Muscle of leg (tissue), 16 donors: ENCODE measurements at places on chromosomes 12 and 14. TPM values are rescaled to one million over a fixed set of nuclear protein-coding genes. Genes with fewer than 3 reads are reported as not detected.

The IL31 gene
- total RNA-seq, result not detected

The PTPRB gene
- total RNA-seq, result 20.8 TPM

The NELL2 gene
- 1.5 TPM for total RNA-seq

The TAS2R42 gene
- total RNA-seq, result not detected

The LUM gene
- total RNA-seq, result 528 TPM

GRCh38 chr12:52091061-52091460, 11.6 kb downstream of the SMIM41 start:
- no peak for DNase-seq

DNA sequence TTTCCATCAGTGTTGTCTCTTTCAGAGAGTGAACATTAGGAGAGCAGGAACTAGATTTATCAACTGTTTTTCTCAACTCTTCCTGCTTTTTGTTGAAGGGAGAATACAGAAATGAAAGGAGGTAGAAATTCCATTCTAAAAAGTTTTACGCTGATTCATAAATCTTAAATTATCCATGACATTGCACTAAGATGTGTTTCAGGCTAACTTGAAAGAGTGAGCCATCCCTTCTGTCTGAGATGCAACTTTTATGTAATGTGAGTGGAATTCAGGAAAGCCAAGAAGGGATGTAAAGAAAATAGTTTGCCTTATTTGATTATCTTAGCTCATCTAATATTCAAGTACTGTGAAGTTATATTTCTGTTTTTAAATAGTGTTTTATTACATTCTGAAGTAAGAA, 349.5 kb upstream of the RGS6 start:
- DNase-seq, result no peak

GRCh38 chr12:93203361-93203760, 174.4 kb upstream of the NUDT4 start:
- DNase-seq, result no peak

DNA sequence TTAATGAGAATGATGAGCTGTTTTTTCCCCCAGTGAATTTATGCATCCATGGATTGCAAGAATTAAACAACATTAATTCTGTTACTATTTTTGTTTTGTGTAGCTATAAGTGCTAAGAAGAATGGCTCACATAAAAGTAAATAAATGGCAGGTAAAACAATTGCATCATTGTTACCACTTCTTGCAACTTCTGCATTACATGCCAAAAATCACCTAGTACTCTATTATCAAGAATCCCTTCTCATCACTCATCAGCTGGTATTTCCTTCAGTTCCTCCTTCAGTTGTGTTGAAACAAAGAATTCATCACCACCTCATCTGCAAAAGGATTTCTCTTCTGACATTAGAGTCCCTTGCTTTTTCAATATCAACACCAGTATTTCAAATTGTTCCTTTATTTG, 773 bp downstream of the A2M start:
- no peak for DNase-seq

DNA sequence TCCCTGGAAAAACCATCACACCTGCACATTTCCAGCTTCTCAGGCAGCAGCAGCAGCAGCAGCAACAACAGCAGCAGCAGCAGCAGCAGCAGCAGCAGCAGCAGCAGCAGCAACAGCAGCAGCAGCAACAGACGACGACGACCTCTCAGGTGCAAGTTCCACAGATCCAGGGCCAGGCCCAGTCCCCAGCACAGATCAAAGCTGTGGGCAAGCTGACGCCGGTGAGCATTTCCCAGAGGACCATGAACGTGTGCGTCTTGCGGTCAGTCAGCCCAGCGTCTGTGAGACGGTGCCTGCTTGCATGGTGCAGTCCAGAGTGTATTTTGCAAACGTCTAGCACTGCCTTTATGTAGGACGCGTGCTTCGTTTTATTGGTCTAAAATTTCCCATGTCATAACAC, 81.6 kb downstream of the DDX51 start:
- DNase-seq, result no peak

DNA sequence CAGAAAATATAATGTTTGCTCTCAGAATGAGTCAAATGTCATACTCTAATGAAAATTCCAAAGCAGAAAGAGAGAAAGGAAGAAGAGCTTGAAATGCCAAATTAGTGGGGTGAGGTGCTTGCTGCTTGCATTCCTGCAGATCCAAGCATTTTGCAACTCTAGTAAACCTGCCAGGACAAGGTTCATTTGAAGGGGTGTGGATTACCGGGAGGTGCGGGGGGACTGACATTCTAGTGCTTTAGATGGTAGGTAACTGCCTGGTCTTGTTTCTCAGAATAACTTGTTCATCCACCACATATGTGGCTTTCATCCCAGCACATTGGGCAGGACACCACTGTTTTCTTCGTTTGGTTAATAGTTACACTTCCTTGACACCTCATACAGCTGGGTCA, 144.4 kb downstream of the AKAP6 start:
- peak; percentile 83 for DNase-seq

DNA sequence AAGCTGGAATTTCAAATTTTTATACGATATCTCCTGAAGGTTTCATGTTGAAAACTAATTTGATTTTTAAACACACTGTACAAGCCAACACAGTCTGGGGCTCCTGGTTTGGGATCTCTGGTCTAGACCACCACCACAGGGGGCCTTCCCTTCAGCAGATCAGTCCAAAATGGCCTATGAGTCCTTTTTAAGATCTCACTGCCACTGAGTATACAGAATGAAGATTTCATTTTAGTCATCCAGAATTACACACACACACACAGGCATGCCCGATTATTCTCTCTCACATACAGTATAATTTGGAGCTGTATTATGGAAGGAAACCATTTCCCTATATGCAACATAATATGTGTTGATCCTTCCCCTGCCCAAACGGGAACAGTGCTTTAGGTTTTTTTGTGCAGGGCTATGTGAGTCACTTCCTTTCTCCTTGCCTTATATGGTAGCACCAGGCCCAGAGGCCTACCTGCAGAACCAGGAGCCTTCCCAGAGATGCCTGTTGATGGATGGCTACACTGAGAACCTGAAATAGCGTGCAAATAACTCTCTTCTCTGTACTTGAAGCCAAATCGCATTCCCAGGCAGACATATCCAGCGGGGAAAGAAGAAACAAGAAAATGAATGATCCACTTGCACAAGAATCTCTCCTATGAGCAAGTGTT, 28.1 kb upstream of the WNK1 start:
- DNase-seq, result no peak

DNA sequence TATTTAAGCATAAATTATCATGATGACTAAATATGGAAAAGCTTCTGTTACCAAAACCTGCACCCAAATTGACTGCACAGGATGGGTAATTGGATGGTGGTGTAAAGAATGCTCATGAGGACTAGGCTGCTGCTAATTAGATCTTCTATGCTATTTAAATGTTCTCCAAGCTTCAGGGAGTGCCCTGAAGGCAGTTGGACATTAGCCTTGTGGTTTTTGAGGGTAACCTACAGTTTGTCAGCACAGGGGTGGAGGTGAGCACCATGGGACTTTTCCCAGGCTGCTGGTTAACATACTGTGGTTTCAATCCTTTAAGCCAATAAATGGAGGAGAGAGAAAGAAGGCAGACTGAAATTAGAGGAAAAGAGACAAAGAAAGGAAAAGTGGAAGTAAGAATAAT, 145.0 kb downstream of the WIF1 start:
- DNase-seq, result no peak

DNA sequence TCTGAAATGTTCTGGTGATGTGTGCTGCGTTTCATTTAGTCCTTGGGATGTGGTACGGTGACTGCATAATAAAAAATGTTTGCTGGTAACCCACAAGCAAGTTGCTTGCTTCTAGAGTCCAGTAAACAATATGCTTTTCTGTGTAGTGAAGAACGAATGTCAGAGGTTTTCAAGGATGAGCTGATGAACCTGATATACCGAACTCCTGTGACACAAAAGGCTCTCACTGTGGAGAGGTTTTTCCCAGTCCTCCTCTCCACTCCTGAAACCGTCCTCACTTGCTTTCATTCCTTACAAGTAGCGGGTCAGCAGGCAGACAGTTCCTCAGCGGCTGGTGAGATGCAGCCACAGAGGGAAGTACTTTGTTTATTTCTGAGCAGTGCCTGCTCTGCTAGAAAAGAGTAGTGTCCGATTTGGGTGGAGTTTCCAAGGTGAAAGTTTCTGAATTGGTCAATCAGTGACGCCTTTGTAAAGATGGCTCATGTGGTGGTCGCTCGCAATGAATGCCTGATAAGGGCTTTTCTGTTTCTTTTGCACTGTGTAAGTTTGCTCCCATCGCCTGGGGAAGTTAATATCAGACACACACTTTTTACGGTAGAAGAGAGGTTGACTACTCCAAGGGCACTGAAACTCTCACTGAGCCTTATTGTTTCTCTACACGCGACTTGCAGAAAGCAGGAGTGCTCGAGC, 3.0 kb downstream of the ETV6 start:
- DNase-seq, result peak; percentile 66

- DNase-seq, result no peak
Measured at GRCh38 chr12:72748971-72749370, 476.8 kb downstream of the TRHDE start.

DNA sequence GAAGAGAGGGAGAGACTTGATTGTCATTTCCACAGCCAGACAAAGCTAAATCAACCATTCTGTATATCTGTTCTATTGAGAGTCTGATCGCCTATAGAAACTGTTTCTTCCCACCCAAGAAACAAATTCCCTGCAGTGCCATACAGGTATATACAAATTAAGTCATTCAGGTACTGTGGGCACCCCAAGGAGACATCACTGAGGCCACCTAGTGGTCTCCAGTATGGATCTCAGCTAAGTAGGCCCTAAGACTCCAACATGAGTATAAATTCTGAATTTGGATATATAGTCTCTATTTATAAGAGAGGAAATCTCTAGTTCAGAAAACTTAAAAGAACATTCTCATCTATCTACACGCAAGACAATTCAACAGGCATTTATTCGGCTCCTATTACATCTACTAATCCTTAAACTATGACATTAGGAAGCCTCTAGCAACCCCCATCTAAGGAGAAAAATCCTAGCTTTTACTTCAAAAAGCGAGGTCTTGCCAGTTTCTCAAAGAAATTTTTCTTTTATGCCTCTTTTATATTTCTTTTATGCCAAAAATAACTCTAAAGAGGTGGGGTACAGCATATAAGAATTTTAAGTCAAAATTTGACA, 62.6 kb downstream of the DCAF5 start:
- peak; percentile 32 for DNase-seq

DNA sequence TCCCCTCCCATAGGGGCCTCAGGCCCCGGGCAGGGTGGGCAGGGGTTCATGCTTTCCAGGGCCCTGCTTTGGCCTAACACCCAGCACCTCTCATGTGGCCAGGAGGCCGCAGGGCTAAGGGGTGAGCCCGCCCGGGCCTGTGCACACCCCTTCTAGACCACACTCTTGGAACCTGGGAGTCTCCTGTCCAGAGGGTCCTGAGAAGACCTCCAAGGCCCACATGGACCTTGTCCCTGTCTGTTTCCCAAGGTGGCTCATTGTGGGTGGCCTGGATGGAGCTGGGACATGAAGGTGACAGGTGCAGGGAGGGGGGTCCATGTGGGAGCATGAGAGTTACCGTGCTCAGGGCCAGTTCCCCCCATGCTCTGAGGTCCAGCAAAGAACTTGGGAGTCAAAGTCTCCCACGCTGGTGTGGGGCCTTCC, 11.6 kb downstream of the DLK1 start:
- DNase-seq, result no peak

GRCh38 chr14:81681541-81681940, 147.9 kb upstream of the SEL1L start:
- peak; percentile 82 for DNase-seq

DNA sequence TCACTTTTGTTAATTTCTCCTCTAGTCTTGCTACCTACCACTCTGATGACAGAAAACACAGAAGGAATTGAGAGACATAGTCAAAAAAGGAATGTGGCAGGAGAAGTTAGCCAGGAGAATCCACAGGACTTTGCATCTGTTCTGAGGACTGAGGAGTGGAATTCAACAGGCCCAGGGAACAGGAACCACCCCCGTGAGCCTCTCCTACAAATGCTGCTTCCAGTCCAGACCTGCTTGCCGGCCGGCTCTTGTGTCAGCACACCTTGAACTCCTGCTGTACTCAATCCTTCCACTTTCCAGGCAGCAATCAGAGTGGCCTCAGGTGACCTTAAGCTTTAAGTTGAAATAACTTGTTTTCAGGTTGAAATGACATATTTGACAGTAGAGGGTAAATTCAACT, 903.1 kb downstream of the BCL11B start:
- DNase-seq, result no peak

DNA sequence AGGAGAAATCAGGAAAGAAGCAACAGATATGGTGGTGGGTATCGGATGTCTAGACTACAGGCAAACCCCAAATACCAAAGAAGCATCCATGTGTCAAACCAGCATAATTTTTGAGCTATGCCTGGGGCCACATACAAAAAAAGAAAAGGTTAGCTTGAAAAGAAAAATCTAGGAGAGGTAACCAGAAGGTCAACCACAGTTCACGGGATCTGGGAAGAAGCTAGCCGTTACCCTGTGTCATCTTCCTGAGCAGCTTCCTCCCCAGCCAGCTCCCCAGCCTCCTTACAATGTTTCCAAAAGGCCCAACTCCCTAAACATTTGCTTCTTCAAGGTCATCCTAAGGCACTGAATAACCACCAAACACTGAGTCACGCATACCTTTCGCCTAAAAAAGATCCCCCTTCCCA, 3.1 kb downstream of the SINHCAF start:
- peak; percentile 25 for DNase-seq
